ENCODE measurements at places on chromosomes 13 and 19.

- no peak for DNase-seq
Measured at GRCh38 chr13:45015300-45015699, 26.0 kb downstream of the GPALPP1 start.

GRCh38 chr13:103097366-103097928 is 31.2 kb upstream of the SLC10A2 start:
- no peak for DNase-seq

DNA sequence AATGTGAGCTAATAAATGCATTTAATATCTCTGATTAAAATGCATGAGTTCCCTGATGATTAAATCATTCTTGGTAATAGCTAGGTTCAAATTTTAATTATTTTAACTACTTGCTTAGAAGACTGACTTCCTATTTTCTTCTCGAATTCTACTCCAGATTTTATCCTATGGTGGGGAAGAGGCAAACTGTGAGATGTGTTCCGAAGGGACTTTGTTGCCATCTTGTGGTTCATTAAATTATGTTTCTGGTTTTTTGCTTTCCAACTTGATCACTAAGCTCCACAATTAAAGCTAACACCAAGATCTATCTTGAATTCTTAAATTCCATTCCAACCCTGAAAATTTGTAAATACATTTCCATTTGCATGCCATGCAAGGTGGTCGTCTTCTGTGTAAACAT is 538.4 kb upstream of the PCDH20 start:
- no peak for DNase-seq

- no peak for DNase-seq
Measured at GRCh38 chr13:22933571-22934181, 247.1 kb upstream of the SGCG start.

GRCh38 chr19:10334588-10335351 is 1.4 kb upstream of the RAVER1 start:
- DNase-seq: no peak

DNA sequence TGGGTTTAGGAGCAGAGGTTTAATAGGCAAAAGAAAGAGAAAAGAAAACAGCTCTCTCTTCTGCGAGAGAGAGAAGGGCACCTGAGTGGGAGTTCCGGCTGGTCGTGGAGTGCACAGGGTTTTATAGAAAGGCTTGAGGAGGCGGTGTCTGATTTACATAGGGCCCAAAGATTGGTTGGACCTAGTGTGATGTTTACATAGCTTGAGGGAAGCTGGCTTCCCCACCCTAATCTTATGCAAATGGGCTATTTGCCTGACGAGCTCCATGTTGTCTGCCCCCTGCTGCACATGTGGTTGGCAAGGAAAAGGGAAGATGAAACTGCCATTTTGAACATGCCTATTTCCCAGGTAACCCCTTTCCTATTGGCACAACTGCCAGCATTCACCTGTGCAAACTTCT is 21.5 kb upstream of the MEDAG start:
- no peak for DNase-seq

DNA sequence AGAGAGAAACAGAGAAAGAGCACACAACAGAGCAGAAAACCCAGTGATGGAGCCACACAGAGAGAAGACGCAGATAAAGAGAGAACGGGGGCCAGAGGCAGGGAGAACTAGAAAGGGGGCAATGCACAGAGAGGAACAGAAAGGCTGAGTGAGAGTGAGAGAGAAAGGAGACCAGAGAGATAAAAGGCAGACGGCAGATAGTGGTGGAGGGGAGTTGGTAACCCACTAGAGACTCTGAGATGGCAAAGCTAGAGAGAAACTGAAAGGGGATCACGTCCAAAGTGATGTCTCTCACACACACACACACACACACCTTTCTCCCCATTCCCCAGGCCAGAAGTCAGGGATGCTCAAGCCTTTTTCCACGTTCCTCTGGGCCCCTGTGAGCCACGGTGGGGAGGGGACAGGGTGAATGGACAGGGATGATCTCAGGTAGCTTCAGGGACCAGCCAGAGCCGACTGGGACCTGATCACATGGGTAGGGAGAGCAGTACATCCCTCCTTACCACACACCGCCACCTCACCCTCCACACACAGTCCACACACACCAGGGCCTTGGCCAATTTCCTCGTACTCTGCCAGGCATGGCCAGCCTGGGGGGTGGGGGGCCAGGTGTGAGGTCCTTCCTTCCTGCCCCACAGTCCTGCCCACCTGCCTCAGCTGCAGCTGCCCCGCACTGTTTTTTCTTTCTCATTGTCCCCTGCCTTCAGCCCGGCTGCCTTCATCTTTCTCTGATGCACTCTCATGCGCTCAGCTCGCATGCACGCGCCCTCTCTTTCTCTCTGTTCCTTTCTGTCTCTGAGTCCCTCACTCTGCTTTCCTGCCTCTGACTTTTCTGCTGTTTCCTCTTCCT is 22.5 kb upstream of the POU2F2 start:
- no peak for DNase-seq

DNA sequence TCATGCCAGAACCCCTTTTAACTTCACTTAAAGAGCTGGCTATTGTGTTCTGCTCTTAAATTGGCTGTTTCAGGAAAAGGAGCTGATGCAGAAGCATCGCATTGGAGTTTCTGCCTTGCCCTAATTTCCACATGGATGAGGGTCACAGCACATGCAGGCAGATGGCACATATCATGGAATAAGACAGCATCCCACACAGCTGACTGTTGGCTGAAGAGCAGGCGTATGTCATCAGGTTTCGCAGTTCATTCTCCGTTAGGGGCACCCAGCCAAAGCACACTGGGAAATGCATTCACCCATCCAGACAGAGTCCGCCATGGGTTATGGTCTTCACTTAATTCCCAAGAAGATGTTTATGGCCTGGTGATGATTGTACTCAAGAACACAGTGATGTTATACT is 572.5 kb downstream of the LIG4 start:
- no peak for DNase-seq

DNA sequence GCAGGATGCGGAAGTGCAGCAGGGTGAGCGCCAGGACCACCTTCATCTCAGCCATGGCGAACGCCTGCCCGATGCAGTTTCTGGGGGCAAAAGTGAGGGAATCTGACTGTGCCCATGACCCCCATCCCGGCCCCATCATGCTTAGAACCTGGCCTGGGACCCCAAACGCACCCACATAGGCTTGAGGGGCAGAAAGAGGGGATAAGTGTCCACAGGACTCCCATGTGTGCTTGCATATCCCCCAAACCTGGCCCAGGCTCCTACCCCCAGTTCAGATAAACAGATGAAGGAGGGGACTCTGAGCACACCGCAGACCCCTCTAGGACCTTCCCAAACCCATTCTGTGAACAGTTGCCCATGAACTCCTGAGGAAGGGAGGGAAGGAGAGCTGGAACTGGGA is 16.0 kb upstream of the CYP4F2 start:
- DNase-seq: no peak

DNA sequence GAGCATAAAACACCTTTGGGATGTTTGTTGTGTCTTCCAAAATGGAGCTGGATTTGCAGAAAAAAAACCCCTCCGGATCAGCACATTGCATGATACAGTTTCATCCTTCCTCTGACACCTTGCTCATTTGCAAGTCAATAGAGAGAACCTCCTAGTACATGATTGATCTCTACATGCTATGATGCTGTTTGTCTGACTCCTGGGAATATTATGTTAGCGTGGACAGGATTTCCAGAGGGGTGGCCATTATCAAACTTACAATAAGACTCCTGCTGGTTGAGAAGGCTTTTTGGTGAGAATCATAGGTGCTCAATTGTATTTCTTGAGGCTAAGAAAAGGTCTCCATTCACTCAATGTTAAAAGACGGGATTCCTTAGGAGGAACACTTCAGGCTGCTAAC is 75.9 kb upstream of the SCEL start:
- no peak for DNase-seq

DNA sequence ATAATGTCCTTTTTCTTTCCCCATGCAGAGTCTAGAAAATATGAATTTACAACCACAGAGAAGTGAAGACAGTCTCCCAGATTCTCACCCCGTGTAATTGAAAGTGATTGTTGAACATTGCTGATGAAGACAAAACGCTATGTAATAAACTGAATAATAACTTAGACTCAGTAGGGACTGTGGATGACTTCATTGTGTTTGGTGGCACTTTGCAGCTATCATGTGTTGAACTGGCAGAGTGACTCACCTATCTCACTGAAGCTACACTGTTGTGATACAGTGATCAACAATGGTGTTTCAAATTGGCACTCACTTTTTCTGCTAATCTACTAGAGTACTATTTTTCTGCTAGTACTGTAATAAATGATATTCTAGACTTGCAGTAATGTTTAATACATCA is 261.3 kb downstream of the DACH1 start:
- DNase-seq: no peak

Measured in stimulated activated CD4-positive, alpha-beta T cell treated with anti-CD3 and anti-CD28 coated beads, TNF-alpha, amount 100 ng/mL, for 4 hours (primary cell).